Osteocyte (in vitro differentiated cells): ENCODE measurements at places on chromosomes 2 and 18.

GRCh38 chr18:76461148-76461547 is 33.9 kb downstream of the ZNF516 start:
- no peak for DNase-seq

DNA sequence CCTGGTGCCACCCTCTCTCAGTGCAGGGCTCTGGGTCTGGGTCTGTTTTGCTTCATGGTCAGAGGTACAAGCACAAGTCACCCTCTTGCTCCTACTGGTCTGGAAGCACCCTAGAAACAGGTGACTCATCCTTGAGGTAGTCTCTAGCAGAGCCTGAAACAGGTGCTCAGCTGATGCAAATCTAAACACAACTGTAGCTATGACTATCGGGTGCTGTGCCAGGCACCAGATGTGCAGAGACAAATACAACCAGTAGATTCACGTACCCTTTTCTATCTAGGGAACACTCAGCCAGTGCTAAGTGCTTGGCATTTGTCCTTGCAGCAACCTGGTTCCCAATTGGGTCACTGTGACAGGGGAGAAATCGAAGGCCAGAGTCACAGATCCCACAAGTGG is 140.9 kb upstream of the MYCN start:
- DNase-seq = no peak

DNA sequence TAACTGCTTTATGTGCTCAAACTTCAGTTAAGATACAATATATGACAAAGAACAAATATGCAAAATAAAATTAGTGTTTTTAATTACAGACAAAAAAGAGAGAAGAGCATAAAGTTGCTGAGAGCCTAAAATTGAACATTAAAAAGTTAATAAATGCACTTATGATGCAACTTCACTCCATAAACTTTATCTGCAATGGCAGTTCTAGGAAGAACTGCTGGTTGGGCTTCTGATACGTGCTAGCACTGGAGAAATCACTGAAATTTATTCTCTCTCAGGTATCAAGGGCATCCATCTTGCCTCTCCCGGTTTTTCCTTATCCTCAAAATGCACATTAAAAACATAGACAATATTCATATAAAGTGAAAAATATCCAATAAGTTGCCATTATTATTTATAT is 35.7 kb downstream of the MYO3B start:
- DNase-seq = no peak

GRCh38 chr2:8139668-8140200 is 542.1 kb upstream of the ID2 start:
- no peak for DNase-seq

GRCh38 chr18:69871363-69871762 is 76.3 kb downstream of the CD226 start:
- no peak for DNase-seq

DNA sequence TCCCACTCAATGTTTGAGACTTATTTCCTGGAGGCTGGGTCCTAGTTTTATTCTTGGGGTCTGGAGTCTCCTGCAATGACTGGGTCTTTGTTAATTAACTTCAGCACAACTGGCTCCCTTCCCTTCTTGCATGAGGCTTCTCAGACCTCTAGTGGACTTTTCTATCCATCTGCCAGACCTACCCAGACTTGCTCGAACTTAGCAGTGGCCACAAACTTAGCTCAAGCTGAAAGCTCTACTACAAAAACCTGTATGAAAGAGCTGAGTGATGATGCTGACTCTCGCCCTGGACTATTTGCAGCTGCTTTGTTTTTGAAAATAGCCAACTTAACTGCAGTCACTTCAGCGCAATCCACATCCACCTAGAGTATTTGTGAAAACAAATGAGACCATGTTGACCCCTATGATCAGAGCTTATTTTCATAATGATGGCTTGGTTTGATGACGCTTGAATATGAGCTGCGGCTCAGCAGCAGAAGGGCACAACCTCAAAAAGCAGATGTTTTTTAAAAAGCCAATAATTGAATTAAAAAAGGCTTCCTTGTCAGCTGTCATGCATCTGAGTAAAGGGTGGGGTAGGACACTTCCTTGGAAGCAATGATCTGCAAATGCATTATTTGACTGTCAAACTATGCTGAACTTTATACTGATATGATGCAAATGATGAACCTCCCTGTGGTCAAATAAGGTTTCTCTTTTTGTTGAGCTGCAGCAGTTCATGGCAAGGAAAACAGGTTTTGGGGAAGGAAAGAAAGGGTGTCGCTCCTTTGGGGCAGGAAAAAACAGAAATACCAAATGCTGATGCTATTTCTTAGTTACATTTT is 10.6 kb upstream of the ANXA4 start:
- no peak for DNase-seq

DNA sequence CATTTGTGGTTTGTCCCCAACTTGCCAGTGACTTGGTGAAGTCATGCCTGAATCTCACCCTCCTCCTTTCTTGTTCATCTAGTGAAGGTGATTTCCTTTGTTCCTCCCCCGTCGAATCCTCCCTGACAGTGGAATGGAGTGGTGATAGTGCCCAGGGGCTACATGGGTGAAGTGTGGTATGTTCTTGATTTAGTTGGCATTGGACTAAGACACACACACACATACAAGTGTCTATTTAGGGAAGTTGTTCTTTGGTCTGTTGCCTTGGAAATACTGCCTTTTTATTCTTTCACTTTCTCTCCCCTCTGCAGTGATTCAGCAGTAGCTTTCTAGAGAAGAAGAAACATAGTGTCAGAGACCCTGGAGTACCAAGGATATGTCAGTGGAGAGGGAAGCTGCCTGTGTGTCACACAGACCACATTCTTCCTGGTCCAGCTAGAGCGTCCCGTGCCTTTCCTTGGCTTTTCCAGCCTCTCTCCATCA is 10.9 kb downstream of the INPP4A start:
- DNase-seq = peak; percentile 42

- no peak for DNase-seq
Observed at GRCh38 chr18:9082711-9083510, 19.6 kb upstream of the NDUFV2 start.

DNA sequence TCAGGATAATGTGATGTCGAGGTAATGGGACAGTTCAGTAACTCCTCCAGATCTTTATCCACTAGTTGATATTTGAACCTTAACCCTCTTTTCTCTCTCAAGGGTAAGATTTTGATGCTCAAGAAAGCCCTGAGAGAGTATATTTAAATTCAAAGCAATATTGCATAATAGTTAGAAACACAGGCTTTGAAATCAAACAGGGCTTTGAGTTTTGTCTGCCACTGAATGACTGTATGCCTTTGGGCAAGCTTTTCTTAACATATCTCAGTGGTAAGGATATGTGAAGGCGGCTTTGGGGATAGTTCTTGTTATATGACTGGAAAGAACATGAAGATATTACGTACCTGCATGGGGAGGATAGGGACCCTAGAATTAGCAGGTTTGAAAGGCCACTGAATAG is 11.1 kb downstream of the ITPRID2 start:
- DNase-seq = no peak

DNA sequence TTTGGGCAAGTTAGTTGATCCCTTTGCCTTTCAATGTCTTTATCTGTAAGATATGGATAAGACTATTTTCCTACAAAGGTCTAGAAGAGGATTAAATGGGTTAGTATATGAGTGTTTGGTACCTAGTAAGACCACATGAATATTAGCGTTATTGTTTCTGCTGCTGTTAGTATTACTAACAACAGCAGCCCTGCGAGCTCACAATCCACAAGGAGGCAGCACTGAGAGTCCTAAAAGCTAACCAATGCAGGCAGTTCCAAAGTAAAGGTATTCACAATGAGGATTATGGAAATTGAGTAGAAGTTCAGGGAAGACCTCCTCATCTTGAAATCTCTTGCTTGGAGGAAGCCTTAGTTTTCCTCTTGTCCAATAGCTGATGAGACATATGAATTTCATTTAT is 248.9 kb downstream of the TDRD15 start:
- DNase-seq = no peak

DNA sequence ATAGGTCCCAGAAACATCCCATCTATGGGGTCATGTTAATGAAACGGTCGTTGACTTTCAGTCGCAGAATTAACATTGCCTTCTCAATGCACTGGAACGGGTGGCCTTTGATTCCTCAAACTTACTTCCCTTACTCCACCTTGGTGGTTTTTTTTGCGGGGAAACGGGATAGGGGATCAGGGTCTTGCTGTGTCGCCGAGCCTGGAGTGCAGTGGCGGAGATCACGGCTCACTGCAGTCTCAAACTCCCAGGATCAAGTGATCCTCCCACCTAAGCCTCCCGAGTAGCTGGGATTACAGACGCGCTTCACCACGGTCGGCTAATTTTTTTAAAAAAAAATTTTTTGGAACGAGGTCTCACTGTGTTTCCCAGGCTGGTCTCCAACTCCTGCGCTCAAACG is 754 bp downstream of the ATG16L1 start:
- DNase-seq = no peak

- no peak for DNase-seq
Observed at GRCh38 chr2:190599546-190600220, 49.2 kb upstream of the NAB1 start.

GRCh38 chr2:170950221-170950761 is 21.2 kb downstream of the GORASP2 start:
- no peak for DNase-seq

DNA sequence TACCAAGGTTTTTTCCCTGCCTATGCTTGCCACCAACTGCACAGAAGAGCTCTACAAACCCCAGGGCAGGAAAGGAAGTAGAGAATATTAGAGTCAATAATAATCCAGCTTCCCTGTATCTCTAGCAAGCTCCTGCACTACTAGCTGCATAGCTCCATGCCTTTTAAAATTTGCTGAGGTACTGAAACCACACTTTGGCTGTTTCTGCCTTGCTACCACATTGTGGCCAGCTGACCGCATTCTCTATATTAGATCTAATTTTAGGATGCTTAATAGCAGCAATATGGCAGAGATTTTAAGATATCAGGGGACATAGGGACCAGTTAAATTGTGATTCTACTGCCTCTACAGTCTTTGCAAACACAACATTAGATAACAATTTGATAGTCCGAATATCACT is 534.6 kb downstream of the MBD2 start:
- DNase-seq = no peak

- DNase-seq = no peak
Observed at GRCh38 chr18:30522288-30522929, 520.1 kb downstream of the DSC3 start.

- peak; percentile 7 for DNase-seq
Observed at GRCh38 chr18:13526519-13526918, 199.8 kb downstream of the FAM210A start.

GRCh38 chr2:165698444-165698884 is 95.6 kb downstream of the GALNT3 start:
- no peak for DNase-seq

GRCh38 chr18:11994336-11994702 is 13.0 kb downstream of the IMPA2 start:
- DNase-seq = no peak

DNA sequence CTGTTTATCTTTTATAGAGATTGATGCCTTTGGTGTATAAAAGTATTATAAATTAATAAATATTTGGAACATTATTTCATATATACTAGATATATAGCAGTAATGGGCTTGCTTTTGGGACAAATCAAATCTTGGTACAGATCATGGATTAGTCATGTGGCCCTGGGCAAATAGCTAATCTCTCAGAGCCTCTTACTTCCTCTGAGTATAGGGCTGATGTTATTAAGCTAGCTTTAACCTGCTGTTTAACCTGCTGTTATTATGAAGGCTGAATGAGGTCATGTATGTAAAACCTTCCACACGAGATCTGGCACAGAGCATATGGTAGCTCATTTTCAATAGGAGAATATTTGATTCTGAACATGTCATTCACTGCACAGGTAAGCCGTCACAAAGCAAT is 5.7 kb downstream of the ITGB6 start:
- no peak for DNase-seq

GRCh38 chr2:854460-854859 is 96.2 kb upstream of the SNTG2 start:
- no peak for DNase-seq
